Activated CD4-positive, alpha-beta memory T cell treated with anti-CD3 and anti-CD28 coated beads for 36 hours (primary cell): ENCODE measurements at places on chromosomes 3 and 15. TPM values are rescaled to one million over a fixed set of nuclear protein-coding genes. Genes with fewer than 3 reads are reported as not detected.
A peak's percentile ranks its signal among the peaks of the same experiment; 100 is the strongest.

Gene CCNB2
- 74.7 TPM for total RNA-seq

Gene GP5
- 0.31 TPM for total RNA-seq

DNA sequence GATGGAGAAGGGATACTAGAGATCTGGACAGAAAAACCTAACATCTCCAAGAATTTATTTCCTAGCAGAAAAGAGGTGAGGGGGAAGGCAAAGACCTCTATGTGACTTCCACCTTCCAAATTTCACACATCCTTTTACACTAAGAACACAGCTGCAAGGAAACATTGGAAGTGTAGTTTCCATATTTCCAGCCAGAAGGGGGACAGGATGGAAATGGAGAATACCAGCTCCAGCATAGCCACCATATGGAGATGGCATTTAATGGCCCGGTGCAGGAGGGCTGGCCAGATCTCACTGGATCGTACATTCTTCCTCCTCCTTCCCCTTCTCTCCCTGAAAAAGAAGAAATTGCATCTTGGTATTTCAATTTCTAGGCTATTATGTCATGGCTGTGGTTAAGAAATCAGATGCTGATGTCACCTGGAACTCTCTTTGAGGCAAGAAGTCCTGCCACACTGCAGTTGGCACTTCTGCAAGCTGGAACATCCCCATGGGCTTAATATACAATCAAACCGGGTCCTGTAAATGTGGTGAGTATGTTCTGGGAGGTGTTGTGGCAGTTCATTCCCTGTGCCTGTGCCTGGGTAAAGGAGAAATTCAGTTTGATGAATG is 36.9 kb upstream of the TF start:
- no peak overlapping the region for H3K4me3 ChIP-seq
- H3K36me3 ChIP-seq, result no peaks in the 10 kb centered on the region
- no peak overlapping the region for H3K27ac ChIP-seq
- peaks cover 14% of the 10 kb centered on the region for H3K27me3 ChIP-seq
- no peak for DNase-seq

DNA sequence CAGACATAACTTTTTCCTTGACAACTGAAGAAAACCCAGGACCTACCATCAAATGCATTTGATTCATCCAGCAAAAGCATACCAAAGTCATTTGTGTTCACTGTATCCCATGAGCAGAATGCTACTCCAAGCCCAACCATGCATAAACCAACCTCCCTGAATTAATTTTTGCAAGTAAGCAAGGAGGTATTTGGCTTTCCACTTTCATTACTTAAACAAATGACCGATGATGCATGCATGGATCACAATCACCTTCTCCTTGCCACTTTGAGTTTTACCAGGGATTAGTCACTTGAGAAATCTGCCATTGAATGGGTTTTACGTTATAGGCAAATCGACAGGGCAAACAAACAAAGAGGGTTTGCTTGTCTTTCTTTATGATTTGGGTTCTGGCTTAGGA is 214.8 kb downstream of the FMN1 start:
- H3K4me1 ChIP-seq, result no peaks in the 10 kb centered on the region
- DNase-seq, result no peak
- no peak overlapping the region for H3K4me3 ChIP-seq
- H3K27me3 ChIP-seq, result no peaks in the 10 kb centered on the region
- H3K36me3 ChIP-seq, result no peaks in the 10 kb centered on the region

GRCh38 chr3:168981396-168981795 is 682.1 kb downstream of the MECOM start:
- DNase-seq, result no peak
- H3K4me3 ChIP-seq, result no peak overlapping the region
- H3K36me3 ChIP-seq, result no peaks in the 10 kb centered on the region
- H3K4me1 ChIP-seq, result no peaks in the 10 kb centered on the region
- H3K27me3 ChIP-seq, result no peaks in the 10 kb centered on the region
- no peak overlapping the region for H3K27ac ChIP-seq

DNA sequence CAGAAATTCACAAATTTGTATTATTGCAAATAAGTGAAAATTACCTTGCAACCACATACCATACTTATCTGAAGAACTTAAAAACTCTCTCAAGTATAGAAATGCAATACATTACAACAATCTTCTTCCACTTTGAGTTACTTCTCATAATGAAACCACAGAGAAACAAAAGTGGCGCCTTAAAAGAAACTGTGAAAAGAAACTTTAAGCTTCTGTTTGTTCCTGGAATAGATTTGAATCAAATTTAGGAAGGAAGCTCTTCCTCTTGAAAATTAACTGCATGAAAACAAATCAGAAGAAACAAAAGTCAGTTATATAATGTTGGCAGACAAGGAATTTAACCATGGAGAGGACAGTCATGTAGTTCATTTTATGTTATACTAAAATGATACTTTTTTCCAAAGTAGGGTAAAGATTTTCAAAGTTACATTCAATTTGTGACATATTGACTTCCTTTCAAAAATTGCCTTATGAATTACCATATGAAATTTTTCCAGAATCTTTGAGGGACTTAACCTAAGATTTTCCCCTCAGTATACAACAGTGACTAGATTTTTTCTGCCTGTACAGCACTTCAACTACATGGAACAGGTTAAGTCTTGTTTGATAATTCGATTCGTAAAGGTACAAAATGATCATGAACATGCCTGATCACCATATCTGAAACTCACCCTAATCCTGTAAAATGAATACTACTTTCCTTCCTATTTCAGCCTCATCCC is 57.6 kb upstream of the TNFSF10 start:
- peaks cover 2% of the 10 kb centered on the region for H3K36me3 ChIP-seq
- peak overlapping the region; percentile 68 for H3K27ac ChIP-seq
- peaks cover 2% of the 10 kb centered on the region for H3K27me3 ChIP-seq
- H3K4me3 ChIP-seq, result peak overlapping the region; percentile 18
- H3K4me1 ChIP-seq, result peaks cover 78% of the 10 kb centered on the region

GRCh38 chr15:57213862-57214261 is 162.4 kb upstream of the CGNL1 start:
- H3K36me3 ChIP-seq, result no peaks in the 10 kb centered on the region

DNA sequence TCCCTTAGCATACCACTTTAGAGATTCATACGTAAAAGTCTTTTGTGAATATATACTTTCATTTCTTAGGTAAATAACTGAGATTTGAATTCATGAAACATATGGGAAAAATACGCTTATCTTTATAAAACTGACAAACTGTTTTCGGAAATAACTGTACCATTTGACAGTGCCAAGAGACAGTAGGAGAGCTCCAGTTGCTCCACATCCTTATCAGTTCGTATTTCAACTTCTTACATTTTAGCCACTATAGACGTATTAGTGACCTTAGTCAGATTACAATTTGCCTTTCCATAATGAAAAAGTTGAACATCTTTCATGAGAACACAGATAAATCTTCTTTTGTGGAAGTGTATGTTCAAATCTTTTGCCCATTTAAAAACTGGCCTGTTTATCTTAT is 133.5 kb downstream of the NR2E3 start:
- DNase-seq, result no peak
- no peak overlapping the region for H3K4me3 ChIP-seq
- no peaks in the 10 kb centered on the region for H3K27me3 ChIP-seq
- no peak overlapping the region for H3K27ac ChIP-seq
- H3K4me1 ChIP-seq, result no peaks in the 10 kb centered on the region

Gene ADAMTSL3
- total RNA-seq, result not detected

- peaks cover 6% of the 10 kb centered on the region for H3K27me3 ChIP-seq
- no peak overlapping the region for H3K4me3 ChIP-seq
- DNase-seq, result no peak
Measured at GRCh38 chr15:101531170-101531569, 41.7 kb upstream of the PCSK6 start.
